ENCODE measurements at places on chromosomes 11 and 22.

DNA sequence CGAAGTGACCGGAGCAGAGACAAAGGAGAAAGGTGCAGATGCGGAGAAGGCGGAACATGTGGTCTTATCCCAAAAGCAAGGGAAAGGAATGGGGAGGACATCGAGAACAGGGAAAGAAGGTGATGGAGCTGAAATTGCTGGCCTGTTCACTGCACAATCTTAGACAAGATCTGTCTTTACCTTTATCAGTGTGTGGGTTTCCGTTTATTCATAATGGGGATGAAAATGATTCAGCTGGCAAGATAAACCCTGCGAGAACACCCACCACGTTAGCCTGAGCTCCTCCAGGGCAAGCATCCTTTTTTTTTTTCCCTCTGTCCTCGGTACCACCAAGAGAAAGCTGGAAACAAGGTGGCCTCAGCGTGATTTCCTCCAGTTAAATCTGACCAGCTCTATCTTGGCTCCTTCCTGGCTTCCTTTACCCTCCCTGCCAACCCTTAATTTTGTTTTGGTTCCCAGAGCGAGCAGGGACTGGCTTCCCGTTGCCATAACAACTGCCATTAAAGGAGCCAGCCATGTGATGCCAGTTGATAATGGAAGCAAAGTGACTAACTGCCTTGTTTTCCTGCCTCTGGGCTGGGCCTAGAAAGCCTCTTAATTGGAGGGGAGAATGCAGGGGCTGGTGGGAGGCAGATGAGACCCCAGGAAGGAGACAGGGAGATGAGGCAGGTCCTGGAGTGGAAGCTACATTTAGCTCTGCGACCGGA lies 4.2 kb downstream of the SGSM1 start:
- DNase-seq: peak; percentile 35

GRCh38 chr11:125777309-125777708 lies 1.3 kb downstream of the PATE2 start:
- no peak for DNase-seq

- DNase-seq: no peak
Measured at GRCh38 chr11:120199613-120200012, 11.2 kb upstream of the OAF start.

- DNase-seq: no peak
Measured at GRCh38 chr22:32375678-32376450, 18.2 kb downstream of the RFPL3 start.

DNA sequence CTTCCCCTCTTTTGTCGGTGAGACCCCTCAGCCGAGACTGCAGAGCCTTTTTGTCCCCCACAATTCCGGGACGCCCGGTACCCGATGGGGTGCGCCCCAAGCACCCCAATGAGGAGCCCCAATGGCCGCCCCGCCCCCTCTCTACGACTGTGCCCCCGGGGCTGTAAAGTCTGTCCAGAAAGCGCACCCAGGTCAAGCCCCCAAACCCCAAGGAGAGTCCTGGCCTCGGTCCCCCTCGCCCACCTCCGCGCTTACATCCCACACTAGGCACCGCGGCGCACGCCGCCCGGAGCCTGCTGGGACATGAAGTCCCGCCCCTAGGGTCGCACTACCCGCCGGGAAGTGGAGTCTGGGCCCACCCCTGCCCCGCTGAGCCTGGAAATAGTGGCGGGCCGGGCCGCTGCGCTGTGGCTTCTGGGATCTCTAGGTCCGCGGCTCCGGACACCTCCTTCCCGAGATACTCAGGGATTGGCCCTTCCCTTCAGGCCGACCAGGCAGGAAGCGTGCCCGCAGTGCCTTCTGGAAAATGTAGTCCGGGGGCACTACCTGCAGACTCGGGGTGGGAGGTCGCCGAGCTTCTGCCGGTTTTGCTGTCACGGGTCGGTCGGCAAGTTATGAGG lies at the start of gene MEN1:
Gene MEN1 (minus strand): TSS at position 281 of the 620 bp plus-strand sequence. CDS start 442 bp downstream, outside the sequence.
- peak; percentile 96 for DNase-seq

DNA sequence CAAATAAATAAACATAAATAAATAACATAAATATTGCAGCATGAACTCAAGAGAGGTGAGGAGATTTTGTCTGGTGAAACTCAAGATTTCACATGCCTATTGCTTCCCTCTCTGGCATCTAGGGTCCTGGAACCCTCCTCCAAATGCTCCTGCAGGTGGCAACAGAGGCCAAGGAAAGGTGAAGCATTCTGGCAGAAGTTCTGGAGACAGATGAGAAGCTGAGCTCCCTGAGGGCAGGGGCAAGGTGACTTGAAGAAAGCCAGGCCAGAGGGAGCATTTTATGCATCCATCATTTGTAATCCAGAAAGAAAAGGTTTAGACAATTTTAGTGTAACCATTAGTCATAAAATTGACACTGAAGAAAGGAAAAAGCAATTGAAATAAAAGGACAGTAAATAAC lies 64.9 kb downstream of the ENDOD1 start:
- DNase-seq: peak; percentile 56

DNA sequence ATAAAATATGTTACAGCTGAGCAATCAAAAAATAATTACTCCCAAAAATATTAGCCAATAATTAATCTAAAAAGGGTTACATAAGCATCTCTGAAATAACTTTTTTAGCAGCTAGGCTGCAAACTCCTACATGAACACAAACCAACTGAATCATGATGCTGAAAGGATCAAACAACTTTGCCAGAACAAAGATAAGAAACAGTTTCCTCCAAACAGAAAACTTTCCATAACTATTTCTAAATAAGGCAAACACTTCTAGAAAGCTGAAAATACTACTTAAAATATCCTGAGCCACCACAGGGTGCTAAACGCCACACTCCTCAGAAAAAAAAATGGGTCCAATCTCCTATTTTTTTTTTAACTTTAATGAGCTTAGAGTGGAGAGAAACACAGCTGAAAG lies 68.6 kb upstream of the ARHGAP32 start:
- DNase-seq: no peak

GRCh38 chr22:25390297-25391240 lies 171.1 kb downstream of the CRYBB2 start:
- DNase-seq: no peak

- DNase-seq: no peak
Measured at GRCh38 chr22:22159384-22159783, 85.2 kb upstream of the VPREB1 start.

DNA sequence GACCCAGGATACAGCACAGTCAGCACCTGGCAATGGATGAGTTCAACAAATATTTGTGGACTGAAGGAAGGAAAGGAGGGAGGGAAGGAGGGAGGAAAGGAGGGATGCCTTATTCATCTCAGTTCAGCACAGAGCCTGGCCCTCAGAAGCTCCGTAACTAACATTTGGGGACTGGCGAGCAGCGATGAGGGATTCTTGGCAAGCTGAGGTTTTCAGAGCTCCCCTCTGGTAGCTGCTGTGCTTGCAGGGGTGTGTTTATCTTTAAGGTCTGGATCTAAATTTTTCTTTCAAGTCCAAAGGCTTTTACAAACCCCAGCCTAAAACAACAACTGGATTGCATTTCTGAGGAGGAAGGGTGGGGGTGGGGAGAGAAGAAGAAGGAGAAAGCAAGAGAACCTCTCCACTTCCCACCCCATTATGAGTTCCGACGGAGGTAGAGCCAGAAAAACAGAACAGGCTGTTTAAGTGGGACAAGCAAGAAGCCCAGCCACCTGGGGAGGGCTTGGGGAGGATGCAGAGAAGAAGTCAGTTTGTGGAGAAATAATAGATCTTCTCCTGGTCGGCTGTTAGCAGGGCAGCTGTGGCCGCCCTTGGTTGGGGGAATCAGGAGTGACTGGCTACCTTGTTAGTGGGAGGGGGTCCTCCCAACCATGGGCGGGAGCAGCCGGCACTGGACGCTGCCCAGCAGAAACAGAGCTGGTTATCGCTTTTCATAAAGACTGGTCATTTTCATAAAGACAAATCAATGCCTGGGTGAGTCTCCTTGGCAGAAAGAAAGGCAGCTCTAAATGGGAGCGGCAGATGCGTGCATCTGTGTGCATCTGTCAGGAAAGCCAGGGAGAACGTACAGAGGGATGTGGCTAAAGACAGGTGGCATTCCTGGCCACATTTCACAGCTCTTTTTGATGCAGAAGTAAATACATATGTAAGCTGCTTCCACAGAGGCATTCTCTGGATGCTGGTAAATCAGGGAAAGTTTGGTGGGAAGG lies 78.0 kb downstream of the TSPAN18 start:
- DNase-seq: no peak

GRCh38 chr22:48707763-48708557 lies 1119.7 kb downstream of the BRD1 start:
- no peak for DNase-seq

DNA sequence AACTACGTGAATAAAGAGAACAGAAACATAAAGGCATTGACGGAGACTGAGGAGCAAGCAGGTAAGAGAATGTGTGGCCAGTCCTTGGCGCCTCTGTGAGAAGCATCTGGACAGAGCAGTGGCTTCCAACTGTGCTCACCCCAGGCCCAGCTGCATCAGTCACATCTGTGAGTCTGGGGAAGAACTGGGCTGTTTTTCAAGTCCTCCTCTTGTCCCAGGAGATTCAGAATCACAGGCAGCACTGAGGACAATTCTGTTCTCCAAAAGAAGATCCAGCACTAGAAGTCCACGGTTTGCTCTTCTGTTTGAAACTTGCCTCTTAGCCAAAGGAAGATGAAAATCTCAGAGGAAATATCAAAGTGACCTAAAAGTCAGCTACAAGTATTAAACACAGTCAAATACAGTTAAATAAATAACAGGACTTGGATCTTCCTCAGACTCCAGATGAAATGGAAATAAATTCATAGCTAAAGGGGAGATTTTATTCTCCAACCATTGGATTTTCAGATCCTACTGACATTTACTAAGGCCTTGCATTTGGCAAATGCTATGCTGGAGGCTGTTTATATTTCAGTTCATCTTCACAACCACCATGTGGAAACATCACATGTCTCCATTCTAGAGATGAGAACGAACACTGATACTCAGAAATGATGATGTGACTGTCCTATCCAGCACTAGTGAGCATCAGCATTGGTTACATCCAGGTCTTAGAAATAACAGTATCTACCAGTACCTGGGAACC lies 14.1 kb downstream of the FAM181B start:
- no peak for DNase-seq

GRCh38 chr11:123356539-123356938 lies 73.5 kb upstream of the GRAMD1B start:
- no peak for DNase-seq

GRCh38 chr11:45017329-45017728 lies 66.6 kb upstream of the TP53I11 start:
- DNase-seq: no peak

- no peak for DNase-seq
Measured at GRCh38 chr22:41776381-41776780, 24.1 kb upstream of the CCDC134 start.

DNA sequence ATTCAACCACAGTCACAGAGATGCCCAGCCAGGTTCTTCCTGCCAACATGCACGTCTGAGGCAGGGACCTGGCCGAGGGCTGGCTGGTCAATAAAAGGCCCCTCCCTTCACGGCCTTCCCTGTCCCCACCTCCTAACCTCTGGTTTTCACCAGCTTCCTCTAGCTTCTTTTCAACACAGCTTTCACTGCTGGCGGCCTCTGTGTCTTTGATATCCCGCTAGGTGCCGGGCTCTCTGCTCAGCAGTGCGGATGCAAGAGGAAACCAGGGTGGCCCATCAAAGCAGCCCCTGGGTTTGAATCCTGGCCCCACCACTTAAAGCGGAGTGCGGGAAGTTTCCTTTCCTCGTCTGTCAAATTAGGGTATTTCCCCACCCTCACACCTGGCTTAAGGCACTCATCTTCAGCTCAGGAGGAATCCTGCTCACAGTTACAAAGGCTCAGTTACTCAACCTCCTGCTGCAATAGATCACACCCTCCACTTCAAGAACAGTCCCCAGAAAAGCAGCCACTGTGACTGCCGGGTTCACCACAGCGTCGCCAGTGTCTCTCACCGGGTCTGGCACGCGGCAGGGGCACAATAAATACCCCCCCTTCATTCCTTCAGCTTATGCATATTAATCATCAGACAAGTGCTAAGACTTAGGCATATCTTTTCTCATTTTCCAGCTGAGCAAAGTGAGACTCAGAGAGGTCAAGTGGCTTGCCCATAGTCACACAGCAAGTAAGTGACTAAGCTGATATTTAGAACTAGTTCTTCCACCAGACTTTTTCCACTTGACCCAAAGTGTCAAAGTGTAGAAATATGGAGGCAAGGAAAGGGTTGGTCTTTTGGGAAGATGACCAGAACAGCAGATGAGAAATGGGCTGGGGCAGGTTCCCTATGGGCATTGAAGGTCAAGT lies 45.7 kb downstream of the TXN2 start:
- DNase-seq: no peak

GRCh38 chr22:21865041-21865440 lies 2.4 kb downstream of the MAPK1 start:
- DNase-seq: no peak

GRCh38 chr11:472816-473215 lies 22.7 kb downstream of the PTDSS2 start:
- no peak for DNase-seq

GRCh38 chr11:64490562-64491216 lies 100.3 kb upstream of the SLC22A12 start:
- DNase-seq: no peak

GRCh38 chr22:38860283-38861169 lies 11.5 kb downstream of the CBX6 start:
- DNase-seq: no peak

DNA sequence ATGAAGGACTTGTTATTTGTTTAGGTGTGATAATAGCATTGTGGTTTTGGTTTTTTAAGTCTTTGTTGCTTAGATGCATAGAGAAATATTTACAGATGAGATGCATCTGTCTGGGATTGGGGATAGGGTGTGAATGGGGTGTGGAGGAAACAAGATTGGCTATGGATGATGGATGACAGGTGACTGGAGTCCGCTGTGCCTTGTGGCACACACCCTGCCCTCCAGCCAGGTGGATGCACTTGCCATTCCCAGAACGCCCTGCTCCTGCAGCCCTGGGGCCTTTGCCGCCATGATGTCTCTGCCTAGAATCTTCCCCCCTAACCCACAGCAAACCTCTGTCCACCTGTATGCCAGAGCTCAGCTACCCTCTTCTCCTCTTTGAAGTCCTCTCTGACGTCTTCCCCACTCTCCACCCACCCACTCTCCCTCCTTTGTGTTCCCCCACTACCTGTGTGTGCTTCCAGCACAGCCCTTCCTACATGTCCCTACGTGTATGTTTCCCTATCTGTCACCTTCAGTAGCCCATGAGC lies 54.7 kb downstream of the WNT11 start:
- no peak for DNase-seq

DNA sequence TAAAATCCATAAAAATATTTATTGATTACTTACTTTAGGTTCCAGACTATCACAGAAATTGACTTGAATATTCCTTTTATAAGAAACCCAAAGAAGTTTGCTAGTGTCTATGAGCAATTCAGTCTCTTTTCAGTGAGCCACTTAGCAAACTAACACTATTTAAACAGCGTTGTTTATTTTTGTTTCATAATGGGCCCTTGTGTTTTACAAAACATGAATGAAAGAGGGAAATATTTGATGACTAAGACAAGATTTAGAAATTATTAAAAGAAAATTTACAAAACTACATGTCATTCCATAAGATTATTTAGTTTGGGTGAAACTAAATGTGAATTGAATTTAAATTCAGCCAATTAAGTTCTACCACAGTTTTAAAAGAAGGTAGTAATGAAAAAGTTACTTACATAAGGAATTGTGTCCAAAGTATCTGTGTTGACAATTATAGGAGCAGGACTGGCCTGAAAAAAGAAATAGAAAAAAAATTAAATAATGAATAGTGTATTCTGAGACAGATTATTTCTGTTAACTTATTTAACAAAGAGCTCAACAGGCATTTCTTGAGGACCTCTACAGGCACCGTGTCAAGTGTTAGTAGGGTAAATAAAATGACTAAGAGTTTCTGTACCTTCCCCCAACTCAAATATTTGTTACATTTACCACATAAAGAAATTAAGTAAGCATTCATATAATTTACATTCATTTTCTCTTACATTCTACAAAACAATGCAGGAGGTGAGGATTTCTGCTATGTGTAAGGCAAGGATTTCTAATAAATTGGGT lies 964.9 kb upstream of the CCDC90B start:
- DNase-seq: no peak

Measured in COLO829 (cell line).